ENCODE measurements at places on chromosomes 3 and 15. TPM values are rescaled to one million over a fixed set of nuclear protein-coding genes. Genes with fewer than 3 reads are reported as not detected.

The HRG gene
- total RNA-seq, result not detected

The CLEC3B gene
- total RNA-seq, result 47.1 TPM

GRCh38 chr3:6518709-6519345, 342.1 kb upstream of the GRM7 start:
- H3K4me3 ChIP-seq, result no peak overlapping the region
- H3K27me3 ChIP-seq, result no peaks in the 10 kb centered on the region
- no peak overlapping the region for H3K27ac ChIP-seq

DNA sequence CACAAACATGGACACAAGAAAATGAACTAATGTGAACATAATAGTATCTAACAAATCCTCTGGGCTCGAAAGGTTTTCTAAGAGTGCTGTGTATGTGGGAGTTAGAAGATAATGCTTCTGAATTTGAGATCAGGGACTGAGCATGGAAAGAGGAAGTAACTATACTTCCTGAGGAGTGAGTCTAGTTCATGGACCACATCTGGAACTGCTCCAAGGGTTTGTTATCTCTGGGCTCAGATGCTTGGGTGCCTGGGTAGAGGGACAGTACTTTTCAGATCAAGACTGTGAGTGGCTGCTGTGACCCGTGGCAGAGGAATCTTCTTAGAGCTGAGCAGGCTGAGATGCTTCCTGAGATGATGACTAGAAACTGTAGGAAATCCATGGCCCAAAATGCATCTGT, 28.5 kb downstream of the TBC1D23 start:
- H3K27ac ChIP-seq, result peak overlapping the region; percentile 10
- H3K36me3 ChIP-seq, result peaks cover 13% of the 10 kb centered on the region
- DNase-seq, result no peak
- no peaks in the 10 kb centered on the region for H3K27me3 ChIP-seq

- H3K27me3 ChIP-seq, result no peaks in the 10 kb centered on the region
- H3K4me3 ChIP-seq, result no peak overlapping the region
- peaks cover 5% of the 10 kb centered on the region for H3K36me3 ChIP-seq
- no peaks in the 10 kb centered on the region for H3K4me1 ChIP-seq
- H3K27ac ChIP-seq, result no peak overlapping the region
- DNase-seq, result peak; percentile 57
Measured at GRCh38 chr3:10238345-10239183, 9.7 kb upstream of the TATDN2 start.

- no peak overlapping the region for H3K27ac ChIP-seq
- peaks cover 3% of the 10 kb centered on the region for H3K4me1 ChIP-seq
- no peak overlapping the region for H3K4me3 ChIP-seq
- no peaks in the 10 kb centered on the region for H3K27me3 ChIP-seq
Measured at GRCh38 chr15:33148129-33148751, 46.3 kb downstream of the FMN1 start.

DNA sequence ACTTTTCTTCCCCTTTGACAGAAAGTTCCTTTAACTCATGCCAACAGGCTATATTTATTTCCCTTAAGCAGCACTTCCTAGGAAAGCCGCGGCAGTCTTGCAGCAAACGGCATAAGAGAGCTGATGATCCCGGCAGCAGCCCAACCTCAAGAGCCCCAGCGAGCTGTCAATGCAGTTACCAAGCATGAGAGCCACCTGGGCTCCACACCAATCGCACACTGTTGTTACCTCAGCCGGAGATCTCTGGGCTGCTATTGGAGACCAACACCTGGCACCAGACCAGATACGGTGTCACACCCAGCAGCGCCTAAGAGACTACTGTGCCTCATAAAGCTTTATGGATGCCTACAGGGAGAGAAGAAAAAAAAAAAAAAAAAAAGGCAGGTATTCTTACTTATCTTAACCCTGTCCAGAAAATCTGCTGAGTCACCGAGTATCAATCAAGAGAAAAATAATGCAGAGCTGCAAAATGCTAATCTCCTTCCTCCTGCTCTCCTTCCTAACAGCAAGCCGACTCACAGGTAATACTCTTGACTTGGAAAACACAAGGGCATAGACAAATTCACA, 11.7 kb downstream of the ABCC5 start:
- H3K36me3 ChIP-seq, result peaks cover 5% of the 10 kb centered on the region
- no peaks in the 10 kb centered on the region for H3K27me3 ChIP-seq
- H3K27ac ChIP-seq, result no peak overlapping the region
- no peak overlapping the region for H3K4me3 ChIP-seq
- peaks cover 18% of the 10 kb centered on the region for H3K4me1 ChIP-seq

Measured in chondrocyte (in vitro differentiated cells).